ENCODE measurements at places on chromosomes 4 and X.

DNA sequence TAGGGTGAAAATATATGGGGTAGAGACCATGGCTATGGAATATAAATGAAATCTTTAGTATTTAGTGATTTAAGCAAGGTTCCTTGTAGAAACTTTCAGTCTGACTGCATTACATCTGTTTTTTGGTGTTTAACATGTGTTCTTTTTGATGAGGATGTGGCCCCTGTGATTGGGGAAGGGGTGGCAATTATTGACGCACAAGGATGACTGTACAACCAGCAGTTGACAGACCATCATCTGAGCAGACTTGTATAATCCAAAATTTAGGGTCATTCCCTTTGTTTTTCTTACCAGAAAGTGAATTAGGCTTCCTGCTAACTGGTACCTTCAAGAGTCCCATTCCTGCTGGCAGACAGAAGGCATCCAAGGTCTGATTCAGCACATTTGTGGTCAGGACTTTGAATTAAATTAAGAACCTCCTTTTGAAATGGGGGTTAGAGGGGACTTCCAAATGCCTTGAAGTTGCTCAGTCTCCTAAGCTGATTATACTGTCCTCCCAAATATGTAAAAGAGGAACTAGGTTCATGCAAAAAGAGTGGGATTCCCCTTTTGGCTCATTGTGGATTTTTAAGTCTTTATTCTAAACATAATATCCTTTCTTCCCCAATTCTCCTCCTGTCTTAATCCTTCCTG lies 112.4 kb upstream of the CXCL13 start:
- DNase-seq = no peak

- DNase-seq = no peak
These were observed 5.3 kb downstream of the LRRC66 start for GRCh38 chr4:52014903-52015302.

DNA sequence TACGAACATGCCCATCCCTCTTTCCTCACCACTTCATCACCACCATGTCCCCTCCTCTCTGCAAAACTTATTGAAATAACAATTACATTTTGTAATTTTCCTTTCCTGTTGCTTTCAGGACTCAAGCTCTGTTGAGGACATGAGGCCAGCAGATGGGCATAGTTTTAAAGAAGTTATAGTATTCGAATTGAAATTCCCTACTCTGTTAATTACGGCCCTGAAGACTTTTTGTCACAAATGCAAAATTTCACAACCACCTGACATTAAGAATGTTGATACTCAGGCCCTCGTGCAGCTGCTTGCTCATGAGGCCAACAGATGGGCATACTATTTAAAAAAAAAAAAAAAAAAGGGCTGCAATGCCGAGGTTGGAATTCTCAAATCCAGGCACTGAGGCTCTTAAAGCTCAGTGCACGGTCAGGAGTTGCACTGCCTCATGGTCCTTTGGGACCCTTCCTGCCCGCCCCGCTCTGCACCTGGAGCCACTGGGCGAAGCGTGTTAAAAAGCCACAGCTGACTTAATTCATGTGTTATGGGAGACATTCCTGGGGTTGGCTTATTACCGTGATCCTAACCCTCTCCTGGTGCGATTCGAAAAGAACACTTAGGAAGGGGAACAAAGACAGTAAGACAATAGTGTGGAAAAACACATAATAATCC lies 34.2 kb upstream of the FAT1 start:
- DNase-seq = no peak

- DNase-seq = no peak
These were observed 4.0 kb downstream of the GABRA2 start for GRCh38 chr4:46385946-46386345.

DNA sequence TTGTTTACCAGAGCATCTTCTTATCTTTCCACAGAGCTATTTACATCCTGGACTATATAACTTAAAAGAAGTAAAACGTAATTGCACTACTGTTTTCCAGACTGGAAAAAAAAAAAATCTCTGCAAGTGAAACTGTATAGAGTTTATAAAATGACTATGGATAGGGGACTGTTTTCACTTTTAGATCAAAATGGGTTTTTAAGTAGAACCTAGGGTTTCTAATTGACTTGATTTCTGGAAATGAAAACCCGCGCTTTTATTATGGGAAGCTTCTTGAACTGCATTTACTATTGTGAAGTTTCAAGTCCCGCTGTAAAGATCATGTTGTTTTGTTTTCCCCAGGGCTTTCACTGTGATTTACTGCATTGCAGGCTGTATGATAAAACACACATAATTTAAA lies 162.7 kb downstream of the STIM2 start:
- DNase-seq = no peak

DNA sequence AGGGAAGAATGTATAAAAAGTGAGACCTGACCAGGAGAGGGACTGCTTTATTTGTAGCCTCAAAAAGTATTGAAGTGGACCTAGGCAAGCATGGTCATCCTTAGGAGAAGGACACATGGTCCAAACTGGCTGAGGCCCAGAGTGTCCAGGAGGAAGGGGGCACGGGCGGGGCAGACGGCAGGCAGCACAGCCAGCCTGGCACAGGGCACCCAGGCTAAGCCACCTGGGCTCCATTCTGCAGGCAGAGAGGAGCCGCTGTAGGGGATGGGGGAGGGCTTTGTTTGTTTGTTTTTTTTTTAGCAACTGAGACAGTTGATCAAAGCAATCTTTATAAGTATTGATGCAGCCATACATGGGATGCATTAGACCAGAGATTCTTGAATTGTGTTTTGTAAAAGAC lies 188.6 kb downstream of the PRDM5 start:
- DNase-seq = no peak

- DNase-seq = no peak
These were observed 152.6 kb downstream of the GRIA3 start for GRCh38 chrX:123336666-123337065.

DNA sequence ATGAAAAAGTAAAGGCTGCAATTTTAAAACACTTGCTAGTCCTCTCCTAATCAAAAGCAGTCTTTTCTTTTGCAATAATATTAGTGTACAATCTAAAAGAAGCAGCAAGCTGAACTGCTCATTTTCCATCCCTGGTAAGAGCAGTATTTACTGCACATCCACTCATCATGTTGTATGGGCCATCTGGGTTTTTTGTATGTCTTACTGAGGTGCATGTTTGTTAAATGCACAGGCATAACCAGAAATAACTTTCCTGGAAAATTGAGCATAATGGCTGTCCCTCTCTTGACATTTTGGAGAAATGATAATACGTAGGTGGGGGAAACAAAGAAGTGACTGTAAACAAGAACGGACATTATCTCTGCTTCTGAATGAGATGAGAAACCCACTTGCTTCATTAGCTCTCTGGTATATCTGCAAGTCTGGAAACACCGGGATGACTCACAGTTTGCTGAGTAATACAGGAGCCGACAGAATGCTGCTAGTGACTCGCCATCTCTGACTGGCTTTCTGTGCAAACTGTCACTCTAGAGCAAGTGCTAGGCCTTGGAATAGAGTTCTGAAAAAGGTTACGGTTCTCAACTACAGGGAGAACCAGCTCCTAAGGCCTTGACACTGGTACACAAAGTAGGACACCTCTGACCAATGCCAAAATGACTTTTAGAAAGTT lies 85.7 kb upstream of the MTM1 start:
- no peak for DNase-seq

GRCh38 chrX:44529310-44529709 lies 13.3 kb downstream of the FUNDC1 start:
- no peak for DNase-seq

DNA sequence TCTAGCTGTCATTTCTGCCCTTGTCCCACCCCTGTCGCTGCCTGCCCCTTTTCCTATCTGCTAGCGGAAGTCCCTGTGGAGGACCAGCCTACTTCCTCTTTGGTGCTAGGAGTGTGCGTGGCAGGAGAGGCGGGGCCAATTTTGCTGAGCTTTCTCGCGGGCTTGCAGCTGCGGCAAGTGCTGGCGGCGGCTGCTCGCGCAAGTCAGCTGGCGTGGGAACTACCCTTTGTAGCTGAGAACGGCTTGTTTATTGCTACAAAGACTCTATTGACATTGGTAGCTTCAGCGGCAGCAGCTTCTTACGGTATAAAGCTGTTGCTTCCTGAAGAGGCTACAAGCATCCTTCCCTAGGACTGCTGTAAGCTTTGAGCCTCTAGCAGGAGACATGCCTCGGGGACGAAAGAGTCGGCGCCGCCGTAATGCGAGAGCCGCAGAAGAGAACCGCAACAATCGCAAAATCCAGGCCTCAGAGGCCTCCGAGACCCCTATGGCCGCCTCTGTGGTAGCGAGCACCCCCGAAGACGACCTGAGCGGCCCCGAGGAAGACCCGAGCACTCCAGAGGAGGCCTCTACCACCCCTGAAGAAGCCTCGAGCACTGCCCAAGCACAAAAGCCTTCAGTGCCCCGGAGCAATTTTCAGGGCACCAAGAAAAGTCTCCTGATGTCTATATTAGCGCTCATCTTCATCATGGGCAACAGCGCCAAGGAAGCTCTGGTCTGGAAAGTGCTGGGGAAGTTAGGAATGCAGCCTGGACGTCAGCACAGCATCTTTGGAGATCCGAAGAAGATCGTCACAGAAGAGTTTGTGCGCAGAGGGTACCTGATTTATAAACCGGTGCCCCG lies at the start of gene MAGEH1:
MAGEH1 (plus strand) TSS at position 138 of the 843 bp plus-strand sequence; CDS start at position 386, 248 bp downstream.
- DNase-seq = peak; percentile 46

GRCh38 chrX:43165343-43165920 lies 387.5 kb upstream of the PPP1R2C start:
- DNase-seq = no peak

GRCh38 chr4:108742451-108743420 lies 20.1 kb downstream of the ETNPPL start:
- no peak for DNase-seq

- no peak for DNase-seq
These were observed 24.0 kb downstream of the HAND2 start for GRCh38 chr4:173505924-173506518.

DNA sequence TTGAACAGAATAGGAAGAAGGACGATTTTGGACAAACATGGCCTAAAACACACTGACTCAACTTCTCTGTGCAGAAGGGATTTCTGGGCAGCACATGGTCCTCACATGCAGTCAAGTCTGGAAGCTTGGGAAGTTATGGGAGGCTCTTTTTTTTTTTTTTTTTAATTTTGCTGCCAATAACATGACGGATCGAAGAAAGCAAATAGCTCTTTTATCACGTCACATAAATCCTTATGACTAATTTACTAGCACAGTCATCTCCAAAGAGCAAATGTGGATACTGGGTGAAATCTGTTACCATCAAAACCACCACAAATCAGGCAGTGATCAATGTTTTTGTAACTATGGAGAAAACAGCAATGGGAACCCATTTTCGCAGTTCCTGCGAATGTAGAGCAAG lies 193.3 kb upstream of the FAM9B start:
- no peak for DNase-seq

DNA sequence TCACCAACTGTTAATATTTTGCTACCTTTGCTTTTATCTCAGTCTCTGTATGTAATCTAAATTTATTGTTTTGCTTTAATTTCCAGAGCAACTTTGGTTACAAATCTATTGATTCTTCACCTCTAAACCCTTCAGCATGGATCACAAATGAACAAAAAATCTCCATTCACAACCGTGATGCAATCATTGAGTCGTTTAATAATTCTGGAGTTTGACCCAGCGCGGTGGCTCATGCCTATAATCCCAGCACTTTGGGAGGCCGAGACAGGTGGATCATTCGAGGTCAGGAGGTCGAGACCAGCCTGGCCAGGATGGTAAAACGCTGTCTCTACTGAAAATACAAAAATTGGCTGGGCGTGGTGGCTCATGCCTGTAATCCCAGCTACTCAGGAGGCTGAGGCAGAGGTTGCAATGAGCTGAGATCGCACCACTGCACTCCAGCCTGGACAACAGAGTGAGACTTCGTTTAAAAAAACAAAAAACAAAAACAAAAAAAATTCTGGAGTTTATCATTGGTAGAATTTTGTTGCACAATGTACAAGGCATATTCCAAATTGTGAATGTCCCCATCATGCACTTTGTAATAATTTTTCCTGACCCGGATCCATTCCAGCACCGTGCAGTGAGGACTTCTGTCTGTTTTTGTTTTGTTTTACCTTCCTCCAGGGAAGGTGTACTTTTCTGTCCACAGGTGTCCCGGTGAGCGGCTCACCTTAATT lies 2.3 kb upstream of the IDUA start:
- DNase-seq = no peak

GRCh38 chr4:20544645-20545044 lies 155.6 kb upstream of the PACRGL start:
- DNase-seq = no peak

GRCh38 chr4:52833941-52834525 lies 28.1 kb upstream of the RASL11B start:
- no peak for DNase-seq

DNA sequence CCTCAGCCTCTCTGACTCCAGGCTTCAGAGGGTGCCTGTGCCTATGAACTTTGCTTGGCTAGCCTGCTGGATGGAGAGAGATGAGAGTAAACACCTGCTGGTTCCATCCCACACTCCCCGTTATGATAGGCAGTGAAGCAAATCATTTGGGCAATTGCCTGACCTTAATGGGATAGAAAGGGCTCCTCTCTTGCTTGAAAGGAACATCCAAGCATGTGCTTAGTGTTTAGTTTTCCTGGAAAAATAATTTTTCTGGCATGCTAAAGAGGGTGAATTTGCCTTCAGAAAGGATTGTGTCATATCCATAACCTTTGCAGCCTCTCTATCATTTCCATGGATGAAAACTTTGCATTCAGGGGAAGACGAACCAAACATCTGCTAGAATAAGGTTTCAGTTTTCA lies 10.8 kb downstream of the PLAC1 start:
- DNase-seq = no peak

DNA sequence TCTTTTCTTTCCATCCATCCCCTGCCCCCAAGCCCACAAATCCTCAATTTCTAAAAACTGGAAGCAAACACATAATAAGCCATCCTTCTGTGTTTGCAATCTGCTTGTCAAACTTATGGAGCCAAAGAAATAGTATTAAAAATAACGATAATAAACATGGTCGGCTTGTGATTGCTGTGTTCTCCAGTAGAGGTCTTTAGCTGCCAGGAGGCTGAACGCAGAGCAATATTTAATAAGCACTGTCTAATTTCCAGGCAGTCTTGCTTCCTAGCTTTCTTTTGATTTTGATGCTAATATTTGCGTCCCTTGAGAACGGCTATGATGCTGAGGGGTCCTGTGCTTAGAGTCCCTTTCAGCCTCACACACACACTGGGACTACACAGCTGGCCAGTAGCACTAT lies 3.2 kb upstream of the HELT start:
- DNase-seq = no peak

- no peak for DNase-seq
These were observed 156.0 kb upstream of the ANKRD50 start for GRCh38 chr4:124868495-124868894.
